ENCODE measurements at places on chromosomes 3 and 15. TPM values are rescaled to one million over a fixed set of nuclear protein-coding genes. Genes with fewer than 3 reads are reported as not detected.

The RHOA gene
- 289 TPM for total RNA-seq

The SAMD7 gene
- not detected for total RNA-seq

The GXYLT2 gene
- total RNA-seq: 7.4 TPM

The CDHR4 gene
- total RNA-seq: not detected

The TM6SF1 gene
- 0.27 TPM for total RNA-seq

The SMAD6 gene
- total RNA-seq: 38.9 TPM

The GATM gene
- total RNA-seq: 64.1 TPM

DNA sequence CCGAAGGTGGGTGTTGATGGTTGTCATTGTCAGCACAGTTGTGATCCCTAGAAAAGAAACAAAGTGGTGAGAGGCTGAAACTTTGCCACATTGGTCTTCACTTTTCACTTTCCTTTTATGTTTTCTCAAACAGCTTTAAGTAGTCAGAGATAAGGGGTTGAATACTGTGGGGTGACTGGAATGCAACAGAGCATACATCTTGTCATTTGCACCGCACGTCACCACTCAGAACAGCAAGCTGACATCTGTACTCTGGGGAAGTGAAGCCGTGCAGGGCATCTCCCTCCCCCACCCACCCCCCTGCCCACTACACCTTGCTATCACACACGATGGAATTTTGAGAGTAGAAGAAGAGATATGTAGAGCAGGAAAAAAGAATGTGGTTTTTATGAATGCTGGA lies 211.7 kb downstream of the GABRB3 start:
- no peak for DNase-seq
- H3K4me3 ChIP-seq: no peak overlapping the region
- no peak overlapping the region for H3K27ac ChIP-seq
- peaks cover 6% of the 10 kb centered on the region for H3K4me1 ChIP-seq
- no peaks in the 10 kb centered on the region for H3K27me3 ChIP-seq

DNA sequence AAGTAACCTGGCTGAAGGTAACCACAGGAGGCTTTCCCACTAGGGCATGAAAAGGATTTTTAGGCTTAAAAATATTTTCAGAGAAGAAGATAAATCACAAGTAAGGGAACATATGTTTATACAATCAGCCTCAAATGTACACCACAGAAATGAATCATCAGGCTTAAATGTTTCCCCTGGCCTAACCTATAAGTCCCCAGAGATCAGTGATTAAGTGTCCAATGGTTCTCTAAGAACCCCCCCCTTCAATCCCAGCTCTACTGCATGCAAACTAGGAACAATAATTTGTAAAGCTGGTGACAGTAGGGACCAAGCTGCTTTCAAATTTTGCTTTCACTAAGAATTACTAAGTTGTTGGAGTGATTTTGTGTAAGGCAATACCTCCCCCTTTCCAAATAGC lies 431.6 kb upstream of the LMCD1 start:
- H3K27me3 ChIP-seq: no peaks in the 10 kb centered on the region
- H3K36me3 ChIP-seq: no peaks in the 10 kb centered on the region
- no peak for DNase-seq
- no peak overlapping the region for H3K27ac ChIP-seq

DNA sequence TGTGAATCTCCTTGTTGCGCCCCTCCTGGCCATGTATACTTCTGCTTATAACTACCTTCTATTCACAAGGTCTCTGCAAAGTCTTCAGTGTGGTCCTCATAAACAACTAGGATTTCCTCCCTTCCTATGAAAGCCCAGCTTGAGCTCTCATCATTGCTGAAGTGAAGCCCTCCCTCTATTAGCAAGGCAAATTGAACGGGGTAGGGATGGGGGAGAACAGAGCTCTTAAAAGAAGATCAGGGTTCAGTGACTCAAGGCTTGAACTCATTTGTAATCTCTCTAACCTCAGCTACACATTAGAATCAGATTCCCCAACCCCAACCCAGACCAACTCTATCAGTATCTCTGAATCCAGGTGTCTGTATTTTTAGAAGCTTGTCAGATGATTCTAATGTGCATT lies 88.3 kb upstream of the ST8SIA2 start:
- no peaks in the 10 kb centered on the region for H3K36me3 ChIP-seq
- no peak overlapping the region for H3K27ac ChIP-seq
- peaks cover 28% of the 10 kb centered on the region for H3K27me3 ChIP-seq

DNA sequence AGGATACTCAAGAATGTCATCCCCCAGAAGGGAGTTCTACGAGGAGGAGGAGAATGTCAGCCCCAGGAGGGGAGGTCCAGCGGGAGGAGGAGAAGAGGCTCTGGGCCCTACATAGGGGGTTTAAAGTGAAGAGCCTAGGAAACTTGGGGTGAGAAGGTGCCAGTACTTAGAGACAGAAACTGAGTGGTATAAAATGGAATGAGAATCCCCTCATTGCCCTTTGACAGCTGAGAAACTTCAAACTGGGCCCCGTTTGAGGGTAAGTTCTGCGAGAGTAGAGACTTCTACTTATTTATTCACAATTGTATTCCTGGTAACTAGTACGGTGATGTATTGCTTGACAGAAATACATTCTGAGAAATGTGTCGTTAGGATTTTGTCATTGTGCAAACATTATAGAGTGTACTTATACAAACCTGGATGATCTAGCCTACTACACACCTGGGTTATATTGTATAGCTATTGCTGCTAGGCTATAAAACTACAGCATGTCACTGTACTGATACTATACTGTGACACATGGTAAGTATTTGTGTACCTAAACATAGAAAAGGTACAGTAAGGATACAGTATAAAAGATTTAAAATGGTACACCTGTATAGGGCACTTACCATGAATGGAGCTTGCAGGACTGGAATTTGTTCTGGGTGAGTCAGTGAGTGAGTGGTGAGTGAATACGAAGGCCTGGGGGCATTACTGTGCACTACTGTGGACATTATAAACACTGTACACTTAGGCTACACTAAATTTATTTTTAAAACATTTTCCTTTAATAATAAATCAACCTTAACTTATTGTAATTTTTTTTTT lies 62.0 kb downstream of the TSC22D2 start:
- H3K4me3 ChIP-seq: no peak overlapping the region
- no peaks in the 10 kb centered on the region for H3K27me3 ChIP-seq
- DNase-seq: no peak
- H3K4me1 ChIP-seq: peaks cover 5% of the 10 kb centered on the region
- no peak overlapping the region for H3K27ac ChIP-seq

DNA sequence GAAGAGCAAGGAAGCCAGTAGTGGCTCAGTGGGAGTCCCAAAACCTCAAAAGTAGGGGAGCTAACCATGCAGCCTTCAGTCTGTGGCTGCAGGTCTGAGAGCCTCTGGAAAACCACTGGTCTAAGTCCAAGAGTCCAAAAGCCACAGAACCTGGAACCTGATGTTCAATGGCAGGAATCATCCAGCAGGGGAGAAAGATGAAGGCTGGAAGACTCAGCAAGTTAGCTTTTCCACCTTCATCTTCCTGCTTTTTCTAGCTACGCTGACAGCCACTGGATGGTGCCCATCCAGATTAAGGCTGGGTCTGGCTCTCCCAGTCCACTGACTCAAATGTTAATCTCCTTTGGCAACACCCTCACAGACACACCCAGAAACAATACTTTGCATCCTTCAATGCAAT lies 626.3 kb downstream of the NAALADL2 start:
- no peak for DNase-seq
- H3K4me1 ChIP-seq: peaks cover 9% of the 10 kb centered on the region
- H3K4me3 ChIP-seq: no peak overlapping the region
- H3K36me3 ChIP-seq: no peaks in the 10 kb centered on the region
- H3K27ac ChIP-seq: no peak overlapping the region
- no peaks in the 10 kb centered on the region for H3K27me3 ChIP-seq

DNA sequence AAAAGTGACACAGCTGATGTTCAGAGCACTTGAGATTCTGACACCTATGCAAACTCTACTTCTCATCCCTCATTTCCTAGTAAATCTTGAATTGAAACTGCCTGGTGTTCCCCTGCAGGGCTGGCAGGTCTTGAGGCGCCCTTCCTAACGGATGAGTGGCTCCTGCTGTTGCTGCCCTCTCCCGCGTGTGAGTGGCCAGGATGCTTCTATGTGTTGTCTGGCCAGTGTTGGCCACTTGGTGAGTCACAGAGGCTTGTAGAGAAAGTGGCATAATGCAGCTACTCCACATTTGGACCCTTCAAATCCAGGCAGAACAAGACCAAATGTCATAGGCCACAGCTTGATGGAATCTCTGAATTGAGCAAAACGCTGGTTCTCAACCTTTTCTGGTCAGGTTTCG lies 63.6 kb downstream of the MOBP start:
- H3K4me3 ChIP-seq: no peak overlapping the region
- no peaks in the 10 kb centered on the region for H3K36me3 ChIP-seq
- H3K27ac ChIP-seq: no peak overlapping the region
- no peak for DNase-seq
- peaks cover 12% of the 10 kb centered on the region for H3K27me3 ChIP-seq

- DNase-seq: peak; percentile 29
- H3K4me1 ChIP-seq: peaks cover 16% of the 10 kb centered on the region
- H3K27ac ChIP-seq: peak overlapping the region; percentile 92
- peak overlapping the region; percentile 82 for H3K4me3 ChIP-seq
- H3K36me3 ChIP-seq: no peaks in the 10 kb centered on the region
- peaks cover 3% of the 10 kb centered on the region for H3K27me3 ChIP-seq
Measured at GRCh38 chr15:90530250-90531051, 728 bp downstream of the CRTC3 start.

DNA sequence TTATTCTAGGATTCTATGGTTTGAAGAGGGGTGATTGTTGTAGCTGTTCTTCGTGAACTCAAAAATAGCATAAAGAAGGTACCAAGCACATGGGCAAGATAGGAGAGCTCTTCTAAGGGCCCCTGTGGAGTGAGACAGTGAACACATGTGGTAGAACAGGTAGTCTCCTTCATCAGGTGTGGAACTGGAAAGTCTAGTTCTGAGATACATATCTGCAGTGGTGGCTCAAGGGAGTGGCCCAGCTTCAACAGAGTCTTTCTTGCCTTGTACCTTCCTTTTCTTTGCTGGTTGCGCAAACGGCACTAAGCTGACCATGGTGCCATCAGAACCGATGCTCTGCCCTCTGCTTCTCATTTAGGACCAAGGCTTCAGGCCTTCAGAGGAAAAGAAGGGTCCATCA lies 65.2 kb downstream of the CERS3 start:
- no peaks in the 10 kb centered on the region for H3K36me3 ChIP-seq
- no peak overlapping the region for H3K4me3 ChIP-seq
- no peaks in the 10 kb centered on the region for H3K27me3 ChIP-seq
- no peak overlapping the region for H3K27ac ChIP-seq

- DNase-seq: no peak
- peaks cover 30% of the 10 kb centered on the region for H3K36me3 ChIP-seq
- no peaks in the 10 kb centered on the region for H3K4me1 ChIP-seq
- H3K27ac ChIP-seq: peak overlapping the region; percentile 49
- no peaks in the 10 kb centered on the region for H3K27me3 ChIP-seq
- H3K4me3 ChIP-seq: no peak overlapping the region
Measured at GRCh38 chr3:52609316-52609815, 73.0 kb downstream of the UQCC5 start.

- peaks cover 2% of the 10 kb centered on the region for H3K36me3 ChIP-seq
- no peak overlapping the region for H3K27ac ChIP-seq
- H3K27me3 ChIP-seq: peaks cover 64% of the 10 kb centered on the region
- no peak for DNase-seq
Measured at GRCh38 chr15:60096157-60096556, 92.0 kb downstream of the FOXB1 start.

GRCh38 chr15:80953953-80954778 lies 35.5 kb downstream of the MESD start:
- peaks cover 6% of the 10 kb centered on the region for H3K4me1 ChIP-seq
- H3K27me3 ChIP-seq: no peaks in the 10 kb centered on the region
- DNase-seq: no peak
- H3K27ac ChIP-seq: peak overlapping the region; percentile 17

DNA sequence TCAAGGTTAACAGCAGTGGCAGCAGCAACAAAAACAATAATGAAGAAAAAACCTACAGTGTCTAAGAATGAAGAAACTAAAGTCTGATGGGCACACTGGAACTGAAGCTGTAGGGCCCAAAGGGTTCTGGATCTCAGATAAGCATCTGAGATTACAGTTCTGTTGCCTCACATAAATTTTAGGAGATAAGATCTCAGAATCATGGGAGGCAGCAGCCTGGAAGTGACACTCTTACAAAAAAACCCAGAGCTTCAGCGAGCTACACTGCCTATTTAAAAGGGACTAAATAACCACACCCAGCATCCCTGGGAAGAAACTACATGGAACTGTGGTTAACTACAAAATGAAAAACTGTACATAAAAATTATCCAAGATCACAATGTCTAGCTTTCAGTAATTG lies 61.2 kb downstream of the PLD1 start:
- no peak overlapping the region for H3K4me3 ChIP-seq
- no peak for DNase-seq
- peaks cover 30% of the 10 kb centered on the region for H3K4me1 ChIP-seq
- H3K27ac ChIP-seq: peak overlapping the region; percentile 11
- no peaks in the 10 kb centered on the region for H3K27me3 ChIP-seq

GRCh38 chr3:15215996-15216395 lies 9.9 kb downstream of the CAPN7 start:
- H3K4me3 ChIP-seq: no peak overlapping the region
- peaks cover 2% of the 10 kb centered on the region for H3K4me1 ChIP-seq
- H3K36me3 ChIP-seq: peaks cover 34% of the 10 kb centered on the region
- H3K27ac ChIP-seq: no peak overlapping the region
- no peak for DNase-seq
